ENCODE measurements at places on chromosomes 7 and 10.

DNA sequence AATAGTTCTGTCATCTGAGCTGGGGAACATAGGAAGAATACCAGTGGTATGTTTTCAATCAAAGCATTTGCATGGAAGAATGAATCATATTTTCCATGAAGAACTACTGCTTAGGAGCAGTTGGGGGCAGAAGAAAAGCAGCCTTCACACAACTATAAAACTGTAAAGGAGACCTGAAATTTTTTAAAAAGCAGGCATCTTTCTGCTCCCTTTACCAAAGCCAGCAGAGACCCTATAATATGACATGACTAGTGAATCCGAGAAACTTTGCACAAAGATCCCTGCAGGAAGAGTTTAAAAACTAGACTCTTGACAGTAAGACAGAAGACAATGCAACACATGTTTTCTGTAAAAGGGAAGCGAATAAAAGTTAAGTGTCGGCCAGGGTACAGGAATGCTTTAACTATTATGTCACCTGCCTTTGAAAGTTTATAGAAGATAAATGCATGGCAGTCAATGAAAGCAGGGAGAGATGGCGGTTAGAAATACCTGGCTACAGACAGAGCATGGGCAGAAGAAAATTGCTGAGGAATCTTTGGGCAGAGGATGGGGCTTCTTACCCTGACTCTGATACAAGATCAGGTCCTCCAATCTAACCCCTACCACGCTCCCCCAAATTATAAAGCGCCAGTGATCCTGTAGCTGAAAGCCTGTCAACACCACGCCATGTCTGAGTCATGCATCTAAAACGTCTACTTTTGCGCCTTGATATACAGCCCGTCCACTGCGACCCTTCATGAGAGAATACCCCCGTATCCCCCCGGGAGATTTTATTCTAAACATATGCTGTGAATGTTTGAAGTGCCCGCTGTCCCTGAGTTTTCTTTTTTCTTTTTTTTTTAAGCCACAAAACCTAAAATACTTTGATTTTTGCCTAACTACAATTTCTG, 93.1 kb downstream of the GLI3 start:
- no peak for DNase-seq

DNA sequence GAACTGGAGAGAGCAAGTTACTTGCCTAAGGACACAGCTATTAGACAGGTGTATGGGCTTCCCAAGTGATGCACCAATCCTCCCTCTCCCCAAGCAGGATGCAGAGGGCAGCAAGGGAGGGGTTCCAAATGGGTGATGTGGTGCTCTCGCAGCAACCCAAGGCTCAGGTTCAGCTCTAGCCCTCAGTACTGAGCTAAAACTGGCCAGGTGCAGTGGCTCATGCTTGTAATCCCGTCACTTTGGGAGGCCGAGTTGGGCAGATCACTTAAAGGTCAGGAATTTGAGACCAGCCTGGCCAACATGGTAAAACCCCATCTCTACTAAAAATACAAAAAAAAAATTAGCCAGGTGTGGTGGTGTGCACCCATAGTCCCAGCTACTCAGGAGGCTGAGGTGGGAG, 40.7 kb downstream of the GPRIN2 start:
- DNase-seq: no peak

DNA sequence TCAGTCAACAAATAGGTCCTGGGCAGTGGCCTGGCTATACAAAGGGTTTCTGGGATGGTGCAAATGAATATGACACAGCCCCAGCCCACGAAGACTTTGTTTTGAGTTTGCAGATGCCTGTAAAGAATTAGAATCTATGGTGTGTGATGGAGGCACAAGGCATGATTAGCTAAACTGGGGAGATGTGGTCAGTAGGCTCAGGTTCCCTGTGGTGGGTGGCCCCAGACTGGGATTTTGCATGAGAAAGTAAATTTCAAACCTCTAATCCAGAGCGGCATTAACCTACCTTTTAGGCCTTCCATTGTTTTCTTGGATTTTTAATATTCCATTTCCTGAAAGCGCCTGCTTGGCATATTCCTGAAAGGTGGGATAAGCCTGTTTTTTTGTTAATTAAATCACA, 6.4 kb upstream of the CPA5 start:
- no peak for DNase-seq

DNA sequence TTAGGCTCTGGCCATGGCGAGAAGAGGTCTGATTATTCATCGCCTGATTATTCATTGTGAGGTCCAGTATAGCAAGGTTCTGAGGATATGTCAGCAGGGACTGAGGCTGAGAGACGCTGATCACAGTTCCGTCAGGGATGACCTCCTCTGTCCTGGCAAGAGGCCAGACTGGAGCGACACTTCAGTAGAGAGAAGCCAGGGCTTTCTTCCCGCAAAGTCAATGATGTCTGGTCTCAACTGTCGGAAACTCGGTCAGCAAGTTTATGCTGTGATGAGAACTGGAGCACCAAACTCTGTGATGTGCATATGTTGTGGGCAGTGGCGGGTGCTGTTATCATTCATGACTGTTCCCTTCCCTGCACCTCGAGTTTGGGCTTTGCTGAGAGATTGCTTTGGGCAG, 29.0 kb upstream of the GNA12 start:
- DNase-seq: no peak

DNA sequence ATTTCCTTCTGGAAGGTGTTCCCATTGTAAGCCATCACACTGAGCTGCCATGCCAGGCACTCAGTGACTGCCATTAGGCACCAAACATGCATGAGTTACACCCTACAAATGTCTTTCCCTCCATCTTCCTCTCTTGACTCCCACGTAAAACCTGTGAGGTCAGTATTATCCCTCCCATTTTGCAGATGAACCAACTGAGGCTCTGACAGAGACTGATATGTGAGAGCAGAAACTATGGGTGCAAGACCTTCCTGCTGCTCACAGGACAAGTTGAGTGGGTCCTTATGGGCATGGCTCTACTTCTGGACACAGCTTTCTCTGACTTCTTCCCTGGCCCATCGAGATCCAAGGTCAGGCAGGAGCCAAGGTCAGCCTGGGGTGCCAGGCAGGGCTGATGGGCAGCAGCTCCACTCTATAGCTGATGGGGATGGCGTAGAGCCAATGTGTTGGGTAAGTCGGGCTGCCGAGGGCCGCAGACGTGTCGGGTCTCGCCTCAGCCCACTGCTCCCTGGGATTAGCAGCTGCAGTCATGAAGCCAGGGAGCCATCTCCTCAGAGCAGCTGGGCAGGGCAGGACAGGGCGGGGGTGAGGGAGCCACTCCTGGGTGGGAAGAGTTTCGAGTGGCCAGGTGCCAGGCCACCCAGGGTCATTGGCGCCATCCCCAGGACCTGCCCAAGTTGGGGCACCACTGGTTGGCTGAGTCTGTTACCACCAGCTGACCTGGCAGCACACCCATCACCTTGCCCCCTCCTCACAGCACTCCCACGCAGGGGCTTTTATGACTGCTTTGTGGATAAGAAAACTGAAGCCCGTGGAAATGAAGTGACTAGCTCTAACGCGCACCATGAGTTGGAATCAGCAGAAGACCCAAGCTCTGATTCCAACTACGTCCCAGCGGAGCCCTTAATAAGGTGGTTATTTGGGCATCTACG, 117.8 kb upstream of the ZMIZ1 start:
- no peak for DNase-seq

All from CD4-positive, alpha-beta T cell treated with Interleukin-1 beta for 1 hour (primary cell).